ENCODE measurements at places on chromosomes 7 and 10. TPM values are rescaled to one million over a fixed set of nuclear protein-coding genes. Genes with fewer than 3 reads are reported as not detected.

- no peak for DNase-seq
These were observed 18.5 kb upstream of the PRRT4 start for GRCh38 chr7:128379900-128380479.

The TRIM4 gene
- 14.1 TPM for total RNA-seq

DNA sequence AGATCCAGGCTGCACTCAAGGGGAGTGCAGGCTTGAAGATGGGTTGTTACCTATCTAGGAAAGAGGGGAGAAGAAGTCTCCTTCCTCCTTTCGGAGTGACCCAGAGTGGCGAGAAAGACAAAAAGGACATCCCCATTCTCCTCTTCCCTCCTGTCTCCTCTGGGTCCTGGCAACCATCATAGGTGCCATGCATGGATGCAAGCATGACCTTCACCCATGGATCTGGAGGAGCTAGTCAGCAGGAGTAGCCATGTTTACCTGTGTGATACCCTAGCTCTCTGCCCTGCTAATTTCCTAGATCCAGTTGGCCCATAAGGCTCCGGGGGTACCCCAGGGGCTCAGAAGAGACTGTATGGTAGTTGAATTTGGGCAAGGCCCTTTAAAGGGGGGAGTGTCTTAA, 17.2 kb upstream of the CROT start:
- no peak for DNase-seq

DNA sequence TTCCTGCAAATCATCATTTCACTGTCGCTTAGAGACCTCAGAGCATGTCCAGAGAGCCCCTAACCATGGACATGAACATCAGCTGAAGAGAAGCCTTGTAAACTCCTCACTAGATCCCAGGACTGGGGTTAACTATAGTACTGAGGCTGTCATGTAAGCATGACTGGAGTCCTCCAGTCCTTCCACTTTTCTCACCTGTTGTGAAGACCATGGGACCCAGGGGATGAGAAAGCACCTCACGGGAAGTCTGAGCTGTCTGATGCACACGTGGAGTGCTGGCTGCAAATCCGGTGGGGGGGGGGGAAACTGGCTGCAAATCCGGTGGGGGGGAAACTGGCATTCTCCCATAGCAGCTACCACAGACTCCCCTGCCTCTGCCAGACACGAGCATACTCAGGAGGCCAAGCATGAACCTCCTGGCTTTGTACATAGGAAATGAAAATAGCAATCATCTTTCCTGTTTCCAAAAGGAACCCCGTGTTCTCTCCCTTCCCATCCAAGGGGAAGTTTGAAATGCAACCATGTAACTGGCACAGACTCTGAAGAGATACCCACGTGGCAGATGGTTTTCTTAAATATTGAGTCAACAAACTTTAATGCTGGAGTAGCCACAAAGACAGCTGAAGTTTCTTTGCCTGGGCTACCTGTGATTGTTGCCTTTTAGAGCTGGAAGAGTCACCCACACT, 261.4 kb downstream of the ZMYND11 start:
- DNase-seq, result no peak

The IKZF1 gene
- total RNA-seq, result 1.7 TPM

DNA sequence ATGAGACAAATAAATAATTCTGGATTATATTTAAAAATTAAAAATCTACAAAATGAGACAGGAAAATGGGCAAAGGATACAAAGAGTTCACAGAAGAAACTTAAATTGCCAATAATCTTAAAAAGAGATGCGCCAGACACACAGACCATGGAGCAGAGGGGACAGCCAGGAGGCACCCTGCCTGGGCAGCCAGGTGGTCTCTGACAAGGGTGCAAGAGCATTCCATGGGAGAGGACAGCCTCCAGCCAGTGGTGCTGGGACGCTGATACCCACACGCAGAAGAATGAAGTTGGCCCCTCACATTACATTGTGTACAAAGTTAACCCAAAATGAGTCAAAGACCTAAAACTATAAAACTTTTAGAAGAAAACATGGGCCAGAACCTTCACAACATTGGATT, 106.3 kb downstream of the NKX6-2 start:
- no peak for DNase-seq
